ENCODE measurements at places on chromosomes 16 and 17.

DNA sequence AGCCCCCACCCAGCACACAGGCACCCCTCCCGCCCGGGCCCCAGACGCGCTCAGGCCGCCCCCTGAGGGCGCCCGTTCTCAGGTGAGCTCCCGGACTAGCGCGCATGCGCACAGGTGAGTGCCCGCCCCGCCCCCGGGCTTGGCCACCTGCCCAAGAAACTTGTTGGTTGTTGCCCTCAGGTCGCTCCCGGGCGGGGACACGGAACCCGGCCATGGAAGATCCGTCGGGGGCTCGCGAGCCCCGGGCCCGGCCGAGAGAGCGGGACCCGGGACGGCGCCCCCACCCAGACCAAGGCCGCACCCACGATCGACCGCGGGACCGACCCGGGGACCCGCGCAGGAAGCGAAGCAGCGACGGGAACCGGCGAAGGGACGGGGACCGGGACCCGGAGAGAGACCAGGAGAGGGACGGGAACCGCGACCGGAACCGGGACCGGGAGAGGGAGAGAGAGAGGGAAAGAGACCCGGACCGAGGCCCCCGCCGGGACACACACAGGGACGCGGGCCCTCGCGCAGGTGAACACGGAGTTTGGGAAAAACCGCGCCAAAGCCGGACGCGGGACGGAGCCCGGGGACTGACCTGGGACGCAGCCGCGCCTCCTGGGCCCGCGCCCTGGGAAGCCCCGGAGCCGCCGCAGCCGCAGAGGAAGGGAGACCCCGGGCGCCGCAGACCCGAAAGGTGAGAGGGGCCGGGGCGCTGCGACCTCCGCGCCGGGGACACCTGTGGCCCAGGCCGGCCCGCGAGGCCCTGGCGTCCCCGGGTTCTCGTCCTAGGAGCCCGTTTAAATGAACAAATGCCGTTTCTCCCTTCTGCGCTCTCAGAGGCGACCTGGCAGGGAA lies at the start of gene MARVELD3:
Gene MARVELD3 (plus strand): TSS at position 167 of the 840 bp plus-strand sequence. CDS start 46 bp downstream, at position 213.
- peak; percentile 71 for DNase-seq

DNA sequence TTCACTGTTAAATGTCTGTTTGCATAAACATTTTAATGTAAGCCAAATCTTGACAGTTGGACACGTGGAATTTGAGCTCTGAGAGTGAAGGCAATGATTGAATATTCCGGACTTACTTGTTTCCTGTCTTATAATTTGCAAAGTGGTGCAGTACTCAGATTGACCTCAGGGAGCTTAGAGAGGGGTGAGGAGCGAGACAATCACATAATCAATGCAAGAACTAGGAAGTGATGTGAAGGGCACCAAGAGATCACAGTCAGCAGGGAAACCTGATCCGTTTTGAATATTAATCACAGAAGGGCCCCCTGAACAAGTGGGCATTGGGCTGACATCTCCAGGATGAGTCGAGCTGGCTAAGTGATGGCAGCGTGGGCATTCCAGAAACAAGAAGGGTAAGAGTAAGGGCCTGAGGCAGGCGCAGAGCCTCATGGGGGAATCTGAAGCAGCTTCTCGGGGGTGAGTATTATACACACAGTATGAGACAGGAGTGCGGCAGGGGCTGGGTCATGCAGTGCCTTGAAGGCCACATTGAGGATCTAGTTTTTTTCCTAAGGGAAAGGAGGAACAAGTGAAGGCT lies 26.1 kb downstream of the TEX2 start:
- peak; percentile 17 for DNase-seq

GRCh38 chr17:7307686-7308624 lies 527 bp downstream of the EIF5A start:
- peak; percentile 50 for DNase-seq

DNA sequence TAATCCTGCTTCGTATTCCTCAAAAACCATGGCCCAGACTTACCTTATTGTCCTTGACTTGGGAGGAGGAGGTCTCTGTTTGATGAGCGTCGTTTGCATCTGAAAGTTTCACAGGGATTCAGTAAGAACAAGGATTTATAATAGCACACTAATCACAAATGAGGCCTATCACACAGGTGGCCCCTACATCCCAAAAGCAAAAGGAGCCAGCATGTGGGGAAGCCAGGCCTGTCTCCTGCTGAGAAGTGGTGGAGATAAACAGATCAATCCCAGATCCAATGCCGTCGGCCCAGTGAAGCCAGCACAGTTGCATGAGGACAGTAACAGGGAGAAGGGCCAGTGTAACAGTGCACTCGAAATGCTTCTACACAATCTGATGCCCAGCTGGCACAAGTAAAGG lies 13.3 kb upstream of the EVPL start:
- no peak for DNase-seq

DNA sequence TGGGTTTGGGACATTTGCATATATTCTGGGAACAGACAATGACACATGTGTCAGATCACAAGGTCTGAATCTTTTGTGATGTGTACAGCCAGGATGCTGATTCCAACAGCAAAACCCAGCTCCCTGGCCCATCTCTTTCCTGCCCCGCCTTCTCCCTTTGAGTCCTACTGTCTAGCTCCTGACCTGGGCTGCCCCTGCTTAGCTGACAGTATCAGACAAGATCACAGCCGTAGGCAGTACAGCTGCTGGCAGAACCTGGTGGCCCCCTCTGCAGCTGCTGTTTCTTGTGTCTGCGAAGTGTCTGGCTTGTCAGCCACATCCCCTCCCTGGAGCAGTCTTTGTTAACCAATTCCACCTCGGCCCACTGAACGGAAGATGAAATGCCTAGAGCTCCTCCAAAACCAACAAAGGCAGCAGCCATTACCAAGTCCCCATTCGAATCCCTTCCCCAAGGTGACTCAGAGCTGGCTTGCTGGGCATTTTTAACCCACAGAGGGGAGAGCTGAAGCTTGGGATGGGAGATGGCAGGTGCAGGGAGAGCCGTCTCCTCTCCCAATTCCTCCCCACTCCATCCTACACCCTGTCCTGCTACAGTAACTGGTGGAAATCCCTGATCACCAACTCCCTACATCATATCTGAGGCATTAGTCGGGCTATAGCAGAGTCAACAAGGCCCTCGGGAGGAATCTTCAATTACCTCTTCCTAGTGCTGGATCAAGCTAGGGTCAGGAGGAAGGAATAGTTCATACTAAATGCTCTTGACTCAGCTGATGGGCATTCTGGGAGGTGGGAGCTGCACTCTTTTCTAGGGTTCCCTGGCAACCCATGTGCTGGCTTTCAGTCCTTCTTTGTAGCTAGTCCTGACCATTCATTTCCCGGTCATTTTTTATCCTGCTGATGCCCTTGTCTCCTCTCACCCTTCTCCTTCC lies 5.8 kb downstream of the PIPOX start:
- peak; percentile 97 for DNase-seq

DNA sequence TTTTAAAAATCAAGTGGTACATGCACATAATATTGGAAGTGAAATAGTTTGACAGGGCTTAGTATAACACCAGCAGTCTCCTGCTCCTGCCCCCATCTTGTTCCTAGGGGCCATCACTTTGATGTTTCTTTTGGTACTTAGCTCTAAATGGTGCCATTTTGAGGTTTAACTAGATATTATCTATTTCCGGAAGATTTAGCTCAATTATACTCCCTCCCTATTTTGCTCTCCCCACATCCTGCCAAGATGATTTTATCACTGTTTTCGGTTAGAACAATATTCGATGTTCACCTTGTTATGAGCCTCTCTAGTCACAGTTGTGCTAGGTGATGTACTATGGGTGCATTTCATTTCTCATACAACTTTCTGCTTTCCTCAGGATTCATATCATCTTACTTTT lies 20.0 kb upstream of the SLC35G3 start:
- no peak for DNase-seq

GRCh38 chr16:1261131-1261892 lies 5.4 kb downstream of the TPSD1 start:
- DNase-seq = peak; percentile 88

- DNase-seq = no peak
Measured at GRCh38 chr17:36931697-36932382, 5.4 kb upstream of the LHX1 start.

- DNase-seq = no peak
Measured at GRCh38 chr17:43461185-43461584, 22.6 kb upstream of the DHX8 start.

DNA sequence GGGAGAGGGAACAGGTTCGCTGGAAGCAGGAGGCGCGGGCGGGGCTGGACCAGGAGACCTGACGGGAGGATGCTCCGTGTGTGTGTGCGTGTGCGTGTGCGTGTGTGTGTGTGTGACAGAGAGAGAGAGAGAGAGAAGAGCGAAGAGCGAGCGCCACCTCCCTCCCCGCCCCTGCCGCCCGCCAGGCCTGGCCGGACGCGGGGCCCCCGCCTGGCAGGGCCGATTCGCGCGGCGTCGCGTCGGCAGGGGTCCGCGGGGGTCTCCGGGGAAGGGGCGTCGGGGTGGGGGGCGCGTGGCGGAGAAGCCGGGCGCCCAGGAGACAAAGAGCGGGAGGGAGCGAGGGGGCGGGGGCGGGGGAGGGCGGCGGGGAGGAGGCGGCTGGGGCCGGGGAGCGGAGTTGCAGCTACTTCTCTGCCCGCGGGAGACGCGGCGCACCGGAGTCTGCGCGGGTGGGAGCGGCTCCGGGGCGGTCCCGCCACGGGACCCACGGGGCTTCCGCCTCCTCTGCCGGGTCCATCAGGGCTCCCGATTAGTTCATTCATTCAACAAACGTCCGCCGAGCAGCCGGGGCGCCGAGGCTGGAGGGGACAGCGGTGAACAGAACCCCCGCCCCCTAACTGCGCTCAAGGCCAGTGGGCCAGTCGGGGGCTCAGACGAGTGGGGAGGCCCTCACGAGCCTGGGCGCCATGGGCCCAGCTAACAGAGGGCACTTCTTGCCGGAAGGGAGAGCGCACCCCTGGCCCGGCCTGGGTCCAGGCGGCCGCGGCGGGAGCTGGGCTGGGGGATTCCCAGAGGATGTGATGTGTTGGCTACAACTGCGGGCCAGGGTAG lies at the start of gene SAMD14:
Gene SAMD14 (minus strand): TSS at position 433 of the 831 bp plus-strand sequence. CDS start 5,201 bp downstream, outside the sequence.
- peak; percentile 38 for DNase-seq

- DNase-seq = no peak
Measured at GRCh38 chr16:14268073-14268472, 197.0 kb downstream of the MRTFB start.

DNA sequence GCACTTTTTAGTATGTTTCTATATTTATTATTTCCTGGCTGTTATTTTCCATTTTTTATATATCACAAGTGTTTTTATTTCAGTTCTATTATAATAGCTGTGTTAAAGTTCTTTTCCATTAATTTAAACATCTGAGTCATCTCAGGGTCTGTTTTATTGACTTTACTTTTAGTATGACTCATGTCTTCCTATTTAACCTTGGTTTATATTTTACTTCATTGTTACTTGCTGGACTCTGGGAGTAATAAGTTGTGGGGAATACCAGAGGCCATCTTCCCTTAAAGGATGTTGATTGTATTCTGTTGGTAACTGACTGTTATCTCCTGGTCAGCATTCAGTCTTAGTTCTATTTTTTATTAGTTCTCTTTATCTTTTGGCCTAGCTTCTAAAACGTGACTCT lies 1508.2 kb downstream of the CDH11 start:
- DNase-seq = no peak

DNA sequence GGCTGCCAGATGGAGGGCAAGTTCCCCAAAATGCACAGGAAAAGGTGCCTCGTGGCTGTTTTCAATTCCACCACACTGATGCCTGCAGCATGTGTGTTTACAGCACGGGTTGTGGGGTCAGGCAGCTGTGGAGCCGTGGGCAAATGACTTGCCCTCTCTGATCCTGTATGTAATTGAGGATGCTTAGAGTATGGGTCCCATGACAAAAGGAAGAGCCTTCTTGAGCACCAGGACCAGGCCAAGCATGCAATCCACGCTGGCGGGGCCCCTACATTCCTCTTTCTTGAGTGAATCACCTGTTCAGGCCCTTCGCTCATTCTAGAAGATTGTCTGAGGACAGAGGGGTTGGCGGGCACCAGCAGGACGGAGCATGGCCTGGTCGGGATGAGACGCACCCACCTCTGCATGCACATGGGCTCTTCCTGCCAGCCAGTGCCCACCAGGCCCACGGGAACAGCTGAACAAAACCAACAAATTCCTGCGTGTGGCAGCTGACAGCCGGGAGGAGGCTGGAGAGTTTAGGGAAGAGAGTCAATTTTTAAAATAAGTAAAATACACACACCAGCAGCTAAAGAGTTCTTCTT lies 1.4 kb upstream of the CTRB2 start:
- DNase-seq = no peak

DNA sequence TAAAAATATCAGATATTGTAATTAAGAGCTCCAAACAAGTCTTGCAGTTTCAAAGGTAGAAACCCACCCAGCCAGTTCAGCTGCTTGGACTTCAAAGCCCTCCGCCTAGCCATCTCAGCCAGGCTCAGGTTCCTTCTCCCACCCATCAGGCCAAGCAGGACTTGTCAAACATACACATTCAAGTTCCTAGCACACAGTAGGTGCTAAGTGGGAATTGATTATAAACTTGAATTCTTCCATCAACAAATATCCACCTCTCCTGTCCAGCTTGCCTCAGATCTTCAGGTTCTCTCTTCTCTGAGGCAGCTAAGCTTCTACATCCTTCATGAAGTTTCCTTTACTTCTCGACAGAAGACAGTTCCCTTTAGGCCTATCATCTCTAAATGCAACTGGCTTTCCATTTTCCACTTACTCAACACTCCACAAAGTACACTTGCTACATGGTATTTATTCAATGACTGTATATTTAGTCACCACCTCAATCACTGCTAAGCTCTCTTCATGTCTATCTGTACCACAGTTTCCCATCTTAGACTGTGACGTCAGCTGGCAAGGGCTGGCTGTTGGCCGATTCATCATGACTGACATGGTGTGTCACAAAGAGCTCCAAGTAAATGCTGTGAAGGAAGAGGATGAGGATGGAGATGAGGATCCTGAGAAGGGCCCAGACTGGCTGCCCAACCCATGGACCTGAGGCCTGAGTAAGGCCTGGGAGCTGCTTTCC lies 13.3 kb upstream of the COG7 start:
- peak; percentile 11 for DNase-seq

- no peak for DNase-seq
Measured at GRCh38 chr17:39701784-39702422, 2.0 kb downstream of the ERBB2 start.

DNA sequence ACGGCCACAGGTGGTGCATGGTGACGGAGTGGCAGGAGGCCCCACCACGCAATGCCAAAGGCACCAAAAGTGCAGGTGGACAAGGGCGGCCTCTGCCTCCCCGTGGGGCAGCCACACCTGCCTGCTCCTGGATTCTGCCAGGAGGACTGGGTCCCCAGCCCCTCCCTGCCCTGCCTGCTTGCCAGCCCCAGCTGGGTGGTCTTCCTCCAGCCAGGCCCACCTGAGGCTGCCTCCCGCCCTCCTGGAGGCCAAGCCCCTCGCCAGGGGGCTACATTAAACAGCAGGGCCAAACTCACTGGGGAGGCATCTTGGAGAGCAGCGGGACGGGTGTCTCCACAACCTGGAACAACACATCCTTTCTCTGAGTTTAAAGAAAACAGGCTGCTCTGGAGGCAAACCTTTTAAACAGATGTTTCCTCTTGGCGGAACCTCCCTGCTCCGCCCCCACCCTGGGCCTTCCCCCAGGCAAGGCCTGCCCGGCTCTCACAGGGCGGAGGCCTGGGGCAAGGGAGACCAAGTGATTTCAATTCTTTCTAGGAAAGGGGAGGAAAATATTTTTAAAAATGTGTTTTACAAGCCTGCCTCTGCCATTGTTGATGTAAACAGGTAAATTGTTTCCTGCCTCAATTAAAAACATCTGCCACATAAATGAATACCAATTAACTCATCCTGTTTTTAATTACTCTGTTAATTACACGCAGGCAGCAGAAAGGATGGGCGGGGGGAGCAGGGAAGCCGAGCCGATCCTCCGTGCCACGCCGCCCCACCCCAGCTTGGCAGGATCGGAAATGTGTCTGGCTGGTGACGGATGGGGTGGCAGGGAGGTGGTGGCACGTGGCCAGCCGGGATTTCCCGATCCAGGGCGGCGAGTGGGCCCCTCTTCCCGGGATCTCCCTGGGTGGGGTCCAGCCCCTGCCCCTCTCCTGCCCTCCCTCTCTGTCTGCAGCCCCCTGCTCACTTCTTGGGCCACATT lies 54.4 kb upstream of the PABPN1L start:
- peak; percentile 60 for DNase-seq
